Large intestine (tissue), 12 donors: ENCODE measurements at places on chromosomes 4 and X. TPM values are rescaled to one million over a fixed set of nuclear protein-coding genes. Genes with fewer than 3 reads are reported as not detected.

DNA sequence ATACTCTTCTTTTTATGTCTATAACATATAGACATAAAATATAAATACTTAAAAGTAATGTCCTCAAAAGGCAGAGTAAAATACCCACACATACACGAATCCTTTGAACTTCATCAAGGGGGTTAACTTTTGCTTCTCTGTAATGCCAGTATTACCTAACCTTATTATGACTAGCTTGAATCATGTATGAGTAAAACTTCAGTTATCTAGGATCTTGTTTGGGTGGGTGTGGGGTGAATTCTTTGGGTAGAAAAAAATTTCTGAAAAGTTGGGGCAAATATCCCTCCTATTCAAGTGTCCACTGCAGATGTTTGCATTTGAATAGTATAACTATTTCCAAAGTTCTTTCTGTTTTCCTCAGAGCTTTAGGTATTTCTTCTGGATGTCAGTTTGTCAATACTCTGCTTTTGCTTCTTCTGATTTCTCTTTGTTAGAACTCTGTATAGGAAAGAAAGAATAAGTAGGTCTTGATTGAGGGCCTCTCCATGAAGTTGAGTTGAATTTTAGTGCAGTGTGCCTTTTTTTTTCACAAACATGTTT lies 173.8 kb downstream of the ADGRL3 start:
- H3K27me3 ChIP-seq, result no peaks in the 10 kb centered on the region
- no peaks in the 10 kb centered on the region for H3K4me1 ChIP-seq
- DNase-seq, result no peak
- H3K36me3 ChIP-seq, result no peaks in the 10 kb centered on the region
- no peak overlapping the region for H3K4me3 ChIP-seq
- H3K27ac ChIP-seq, result no peak overlapping the region

DNA sequence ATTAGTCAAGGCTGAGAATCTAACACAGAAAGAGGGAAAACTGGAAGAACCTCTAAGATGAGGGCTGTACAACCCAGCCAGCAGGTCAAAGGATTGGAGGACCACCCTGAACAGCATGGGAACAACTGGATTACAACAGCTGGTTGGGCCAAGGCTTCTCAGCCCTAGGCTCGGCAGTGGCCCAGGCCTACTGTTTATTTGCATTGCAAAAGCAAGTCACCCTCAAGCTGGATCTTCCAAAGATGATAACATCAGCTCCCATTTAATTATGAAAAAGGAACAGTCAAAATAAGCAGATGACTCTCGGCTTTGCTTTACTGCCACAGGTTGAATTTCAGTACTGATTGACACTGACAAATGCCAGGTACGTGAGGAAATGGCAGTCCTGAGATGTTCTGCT lies 61.8 kb downstream of the GPC3 start:
- H3K27me3 ChIP-seq, result no peaks in the 10 kb centered on the region
- no peak for DNase-seq
- H3K27ac ChIP-seq, result no peak overlapping the region

DNA sequence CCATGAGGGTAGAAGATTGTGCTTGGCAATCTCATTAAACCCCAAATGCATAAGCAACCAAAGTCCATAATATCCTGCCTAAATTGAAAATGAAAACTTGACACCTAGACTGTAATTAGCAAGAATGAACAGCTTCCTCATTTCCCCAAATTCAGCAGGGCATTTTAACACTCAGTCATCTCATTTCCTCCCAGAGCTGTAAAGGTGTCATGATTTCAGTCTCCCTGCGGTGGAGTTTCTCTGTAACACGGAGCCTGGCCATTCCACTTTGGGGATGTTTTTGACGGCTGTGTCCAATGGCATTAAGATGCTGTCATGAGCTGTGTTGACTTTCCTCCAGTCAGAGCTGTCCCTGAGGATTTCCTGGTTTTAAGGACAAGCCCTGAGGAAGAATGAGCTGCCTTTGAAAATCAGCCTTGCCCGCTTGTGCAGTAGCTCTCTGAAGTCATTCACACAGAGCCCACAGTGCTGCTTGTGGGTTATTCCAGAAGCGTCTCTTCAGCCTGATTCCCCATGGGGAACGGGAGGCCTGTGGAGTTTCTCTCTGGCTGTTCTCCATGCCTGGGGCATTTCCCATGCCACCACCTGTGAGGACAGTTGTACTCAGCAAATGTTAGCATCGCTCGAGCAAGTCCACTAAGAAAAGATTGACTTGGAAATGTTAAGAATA lies 187.0 kb downstream of the MID1 start:
- H3K27me3 ChIP-seq, result no peaks in the 10 kb centered on the region
- H3K27ac ChIP-seq, result no peak overlapping the region
- H3K4me1 ChIP-seq, result no peaks in the 10 kb centered on the region
- H3K36me3 ChIP-seq, result no peaks in the 10 kb centered on the region

DNA sequence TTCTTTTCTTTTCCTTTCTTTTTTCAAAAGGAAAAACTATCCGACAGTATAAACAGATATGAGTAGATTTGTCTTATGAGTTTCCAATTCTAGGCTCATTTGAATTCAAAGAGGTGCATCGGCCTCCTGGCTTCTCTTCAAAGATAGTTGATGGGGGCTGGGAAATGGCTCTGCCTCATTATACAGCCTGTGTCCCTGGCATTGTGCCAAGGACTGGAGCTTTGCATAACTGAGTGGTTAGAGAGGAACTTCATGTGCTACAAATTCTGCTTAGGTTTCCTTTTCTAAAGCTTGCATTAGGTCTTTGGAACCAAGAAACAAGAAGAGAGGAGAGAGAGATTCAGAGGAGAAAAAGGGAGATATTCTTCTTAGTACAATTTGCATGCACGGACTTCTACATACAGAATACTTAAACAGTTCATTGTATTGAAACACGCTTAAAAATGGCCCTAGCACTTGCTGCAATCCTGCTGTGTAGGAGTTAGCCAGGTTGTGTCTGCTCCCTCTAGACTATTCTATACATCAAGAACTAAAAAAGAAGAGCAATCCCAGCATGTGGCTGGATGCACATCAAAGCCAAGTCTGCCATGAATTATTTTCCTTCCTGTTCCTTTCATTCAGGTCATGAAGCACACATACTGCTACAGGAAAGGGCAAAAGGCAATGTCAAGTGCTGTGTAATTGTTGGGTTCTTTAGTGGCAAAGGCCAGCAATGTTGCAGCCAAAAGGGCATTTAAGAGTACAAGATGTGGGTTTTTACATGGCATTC lies 70.9 kb downstream of the INTS12 start:
- no peaks in the 10 kb centered on the region for H3K36me3 ChIP-seq
- H3K27ac ChIP-seq, result peak overlapping the region; percentile 23
- DNase-seq, result peak; percentile 42
- H3K4me3 ChIP-seq, result no peak overlapping the region
- H3K27me3 ChIP-seq, result no peaks in the 10 kb centered on the region

Gene CCNG2
- polyA plus RNA-seq, result 154 TPM

- DNase-seq, result no peak
- H3K36me3 ChIP-seq, result no peaks in the 10 kb centered on the region
- no peak overlapping the region for H3K4me3 ChIP-seq
- H3K27me3 ChIP-seq, result no peaks in the 10 kb centered on the region
- H3K4me1 ChIP-seq, result no peaks in the 10 kb centered on the region
Observed at GRCh38 chr4:12399781-12400180, 971.1 kb upstream of the HS3ST1 start.

DNA sequence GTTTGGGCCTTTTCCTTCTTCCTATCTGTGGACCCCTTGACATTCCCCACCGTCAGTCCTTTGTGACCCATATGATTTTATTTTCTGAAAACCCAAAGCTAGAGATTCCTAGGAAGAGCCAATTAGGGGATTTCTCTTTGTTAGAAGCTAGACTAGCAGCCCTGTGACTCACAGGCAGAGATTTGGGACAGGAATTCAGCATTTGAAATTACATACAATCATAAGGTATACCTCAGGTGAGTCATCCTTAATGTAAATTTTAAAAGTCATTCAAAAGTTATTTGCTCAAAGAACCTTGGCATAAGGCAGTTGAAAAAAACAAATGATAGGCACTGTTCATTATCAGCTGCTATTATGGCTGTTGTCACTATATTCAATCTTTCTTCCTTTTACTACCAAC lies 40.6 kb downstream of the USP26 start:
- H3K27me3 ChIP-seq, result no peaks in the 10 kb centered on the region
- no peaks in the 10 kb centered on the region for H3K4me1 ChIP-seq
- H3K27ac ChIP-seq, result no peak overlapping the region
- no peak overlapping the region for H3K4me3 ChIP-seq

Gene GYPA
- polyA plus RNA-seq, result 3.5 TPM

GRCh38 chr4:37685161-37685822 lies 884 bp downstream of the RELL1 start:
- peak overlapping the region; percentile 96 for H3K27ac ChIP-seq
- H3K27me3 ChIP-seq, result no peaks in the 10 kb centered on the region
- peaks cover 24% of the 10 kb centered on the region for H3K4me1 ChIP-seq
- peaks cover 3% of the 10 kb centered on the region for H3K36me3 ChIP-seq
- peak; percentile 68 for DNase-seq

- no peaks in the 10 kb centered on the region for H3K36me3 ChIP-seq
- peak overlapping the region; percentile 99 for H3K27ac ChIP-seq
- H3K4me1 ChIP-seq, result peaks cover 18% of the 10 kb centered on the region
- peak overlapping the region; percentile 84 for H3K4me3 ChIP-seq
Observed at GRCh38 chr4:151323667-151324066, 1.7 kb downstream of the SH3D19 start.
